Astrocyte of the cerebellum (primary cell): ENCODE measurements at places on chromosomes 6 and 20.

- no peak for DNase-seq
Observed at GRCh38 chr6:51936531-51937290, 150.7 kb downstream of the PKHD1 start.

- no peak for DNase-seq
Observed at GRCh38 chr6:22043284-22043962, 253.4 kb downstream of the PRL start.

DNA sequence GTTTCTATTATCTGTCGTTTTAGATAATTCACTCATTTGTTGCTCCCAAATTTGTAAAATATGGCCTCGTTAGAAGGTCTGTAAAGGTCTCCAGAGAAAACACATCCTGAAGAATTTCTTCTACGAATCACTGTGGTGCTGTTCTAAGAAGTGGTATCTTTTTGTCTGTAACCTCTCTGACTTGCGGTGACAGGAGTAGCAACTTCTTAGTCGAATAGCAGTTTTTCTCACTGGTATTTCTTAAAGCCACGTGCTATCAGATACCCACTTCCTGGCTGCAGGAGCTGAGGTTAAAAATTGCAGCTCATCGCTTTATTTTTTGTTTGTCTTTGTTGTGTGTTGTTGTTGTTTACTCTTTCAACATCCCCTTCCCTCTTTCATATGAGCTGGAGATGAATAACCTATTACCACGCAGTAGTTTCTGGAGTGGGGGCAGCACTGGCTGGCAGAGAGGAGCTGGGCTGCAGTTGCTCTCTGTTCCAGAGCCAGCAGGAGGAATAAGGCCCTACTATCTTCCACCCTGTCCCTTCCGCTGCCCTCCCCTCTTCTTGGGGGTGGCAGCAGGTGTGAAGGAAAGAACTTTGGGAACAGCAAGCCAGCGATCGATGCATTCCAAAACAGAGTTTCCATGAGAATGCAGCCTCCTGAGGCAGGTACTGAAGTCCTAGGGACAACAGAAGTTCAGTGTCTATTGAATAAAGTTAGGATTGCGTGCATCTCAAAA lies 64.7 kb downstream of the C6orf118 start:
- DNase-seq, result no peak

DNA sequence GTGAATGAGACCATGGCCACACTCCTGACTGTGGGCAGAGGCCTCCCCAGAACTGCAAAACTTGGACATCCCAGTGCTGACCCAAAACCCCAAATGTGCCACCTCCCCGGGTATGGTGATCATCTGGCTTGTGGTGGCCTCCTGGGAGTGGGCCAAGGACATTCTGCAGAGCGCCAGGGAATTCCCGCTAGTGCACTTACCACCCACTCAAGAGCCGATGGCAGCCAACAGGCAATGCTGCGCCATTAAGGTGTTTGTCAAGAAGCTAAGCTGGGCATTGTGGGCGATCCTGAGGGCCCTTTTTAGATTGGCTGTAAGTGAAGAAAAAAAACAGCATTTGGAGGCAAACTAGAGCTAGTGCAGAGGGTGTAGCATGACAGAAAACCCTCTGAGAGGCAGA lies 9.4 kb downstream of the MMP24 start:
- DNase-seq, result no peak

DNA sequence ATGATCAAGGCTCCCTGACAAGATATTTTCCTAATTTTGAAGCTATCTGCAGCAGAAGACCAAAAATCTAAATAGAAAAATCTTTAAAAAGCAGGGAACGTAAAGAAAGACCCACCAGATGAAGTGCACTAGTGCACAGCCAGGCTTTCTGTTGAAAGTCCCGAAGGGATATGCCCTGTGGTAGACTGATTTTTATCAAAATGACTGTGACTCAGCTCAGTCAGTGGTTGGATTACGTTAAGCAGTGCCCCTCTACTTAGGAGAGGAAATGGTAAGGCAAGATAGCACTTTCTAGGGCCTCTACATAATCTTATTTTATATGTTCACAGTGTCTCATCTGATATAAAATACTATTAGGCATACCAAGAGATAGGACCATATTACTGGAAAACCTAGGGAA lies 123.4 kb upstream of the RAB32 start:
- no peak for DNase-seq

- DNase-seq, result no peak
Observed at GRCh38 chr6:105452924-105453756, 50.3 kb upstream of the PREP start.

DNA sequence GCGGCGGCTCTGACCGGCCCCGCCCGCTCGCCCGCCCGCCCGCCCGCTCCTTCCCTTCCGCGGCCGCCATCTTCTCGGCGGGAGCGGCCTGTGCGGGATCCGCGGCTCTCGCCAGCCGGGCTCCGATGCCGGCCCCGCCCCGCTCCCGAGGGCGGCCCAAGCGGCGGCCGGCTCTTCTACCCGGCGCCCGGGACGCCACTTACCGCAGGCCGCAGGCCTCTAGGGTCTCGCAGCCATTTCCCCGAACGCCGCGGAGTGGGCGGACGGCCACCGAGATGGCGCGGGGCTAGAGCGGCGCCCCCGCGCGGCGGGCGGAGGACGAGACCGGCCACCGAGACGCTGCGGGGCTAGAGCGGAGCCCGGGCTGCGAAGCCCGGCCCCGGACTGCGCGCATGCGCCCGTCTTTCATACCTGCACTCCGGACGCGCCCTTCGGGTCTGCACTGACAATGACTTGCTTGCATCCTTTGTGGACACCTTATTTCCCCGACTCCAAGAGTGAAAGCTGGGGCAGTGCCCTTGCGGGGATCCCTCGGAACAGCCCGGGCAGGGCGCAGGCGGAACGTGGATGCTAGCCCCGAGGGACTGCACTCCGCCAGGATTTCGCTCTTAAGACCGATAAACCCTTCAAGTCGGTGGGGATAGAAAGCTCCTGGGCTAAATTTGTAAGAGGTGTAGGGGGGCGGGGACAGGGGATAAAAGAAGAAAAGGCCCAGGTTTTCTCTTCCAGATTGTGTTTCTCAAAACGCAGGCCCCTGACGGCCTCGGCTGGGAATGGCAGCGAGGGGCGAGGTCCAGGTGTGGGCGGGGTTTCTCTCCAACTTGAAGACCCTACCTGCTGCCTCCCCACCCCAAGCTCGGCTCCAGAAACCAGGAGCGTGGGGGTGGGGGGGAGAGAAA lies at the start of gene DIDO1:
TSS of gene DIDO1 (minus strand) at position 277 of the 899 bp plus-strand sequence.
- peak; percentile 38 for DNase-seq

- DNase-seq, result no peak
Observed at GRCh38 chr6:132768051-132768517, 10.4 kb upstream of the VNN2 start.

DNA sequence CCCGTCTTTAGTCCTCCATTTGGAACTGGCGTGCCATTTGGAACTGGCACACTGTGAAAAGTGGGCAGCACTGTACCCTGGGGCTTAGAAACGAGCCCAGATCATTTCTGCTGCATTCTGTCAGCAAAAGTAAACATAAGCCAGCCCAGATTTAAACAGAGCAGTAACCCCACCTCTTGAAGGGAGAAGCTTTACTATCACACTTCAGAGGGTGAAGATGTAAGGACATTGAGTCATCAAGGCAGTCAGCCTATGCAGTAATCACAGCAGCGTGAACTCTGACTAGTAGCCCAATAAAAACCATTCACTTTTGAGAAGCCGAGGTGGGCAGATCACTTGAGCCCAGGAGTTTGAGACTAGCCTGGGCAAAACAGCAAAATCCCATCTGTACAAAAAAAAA lies 216.9 kb downstream of the EYA2 start:
- DNase-seq, result no peak

DNA sequence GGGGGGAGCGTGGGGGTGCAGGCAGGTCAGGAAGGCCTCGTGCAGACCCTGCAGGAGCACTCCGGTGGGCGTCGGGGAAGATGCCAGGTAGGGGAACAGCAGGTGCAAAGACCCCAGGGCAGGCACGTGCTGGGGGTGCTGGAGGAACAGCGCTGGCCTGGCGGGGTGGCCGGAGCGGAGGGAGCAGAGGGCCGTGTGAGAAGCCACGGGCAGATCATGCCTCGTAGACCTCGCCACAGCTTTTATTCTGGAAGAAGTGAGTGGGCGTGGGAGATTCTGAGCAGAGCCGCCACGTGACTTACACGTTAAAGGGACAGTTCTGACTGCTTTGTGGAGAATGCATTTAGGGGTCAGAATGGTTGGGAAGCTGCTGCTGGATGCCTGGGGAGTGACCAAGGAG lies 9.3 kb downstream of the NTSR1 start:
- no peak for DNase-seq

DNA sequence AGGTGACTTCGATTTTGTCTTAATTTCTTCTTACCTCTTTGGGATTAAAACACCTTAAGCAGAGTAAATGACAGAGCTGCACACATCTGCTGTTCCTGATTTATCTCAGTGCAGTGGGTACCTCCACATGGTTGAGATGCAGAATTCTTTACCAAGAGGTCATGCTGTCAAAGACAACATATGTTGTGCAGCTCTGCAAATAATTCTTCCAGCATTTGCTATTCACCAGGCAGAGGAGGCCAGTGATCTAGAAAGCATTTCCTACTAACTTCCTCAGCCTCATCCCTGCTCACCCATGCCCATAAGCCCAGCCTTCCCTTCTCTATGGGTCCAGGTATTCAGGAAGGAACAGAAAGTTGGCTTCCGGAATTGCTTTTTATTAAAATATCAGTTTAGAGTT lies 109.3 kb downstream of the THBS2 start:
- DNase-seq, result no peak

DNA sequence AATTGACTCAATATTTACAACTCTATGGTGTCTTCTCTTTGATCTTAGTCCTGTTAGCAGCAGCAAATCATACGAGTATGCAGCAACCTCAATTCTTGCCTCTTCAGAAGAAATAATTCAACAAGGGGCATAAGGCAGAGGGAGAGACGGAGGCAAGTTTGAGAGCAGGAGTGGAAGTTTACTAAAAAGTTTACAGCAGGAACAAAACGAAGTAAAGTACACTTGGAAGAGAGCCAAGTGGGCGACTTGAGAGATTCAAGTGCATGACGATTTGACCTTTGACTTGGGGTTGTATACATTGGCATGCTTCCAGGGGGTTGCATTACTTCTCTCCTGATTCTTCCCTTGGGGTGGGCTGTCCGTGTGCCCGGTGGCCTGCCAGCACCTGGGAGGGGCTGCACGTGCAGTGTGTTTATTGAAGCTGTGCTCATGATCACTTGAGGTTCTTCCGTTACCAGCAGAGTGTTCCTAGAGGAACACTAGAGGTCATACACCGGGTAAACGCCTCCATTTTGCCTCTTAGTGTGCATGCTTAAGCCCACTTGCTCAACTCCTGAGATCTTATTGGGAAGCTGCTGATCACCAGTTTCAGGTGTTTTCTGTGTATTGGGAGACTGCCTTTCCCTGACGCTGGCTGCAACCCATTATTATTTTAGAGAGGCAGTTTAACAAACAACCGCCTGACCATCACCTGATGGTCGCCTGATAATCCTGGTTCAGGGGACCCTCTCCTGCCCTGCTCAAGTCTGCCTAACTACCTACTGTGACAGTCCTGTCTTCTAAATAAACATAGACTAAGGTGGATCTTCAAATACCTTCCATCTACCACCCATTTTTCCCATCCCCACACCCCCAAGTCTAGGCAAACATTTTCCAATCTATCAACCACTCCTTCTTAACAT lies 172.4 kb upstream of the MYLIP start:
- DNase-seq, result no peak

- no peak for DNase-seq
Observed at GRCh38 chr6:99604166-99605073, 2.2 kb upstream of the PRDM13 start.

GRCh38 chr6:44243345-44243744 lies 3.6 kb upstream of the HSP90AB1 start:
- no peak for DNase-seq

- no peak for DNase-seq
Observed at GRCh38 chr6:145279993-145280392, 455.3 kb downstream of the EPM2A start.

DNA sequence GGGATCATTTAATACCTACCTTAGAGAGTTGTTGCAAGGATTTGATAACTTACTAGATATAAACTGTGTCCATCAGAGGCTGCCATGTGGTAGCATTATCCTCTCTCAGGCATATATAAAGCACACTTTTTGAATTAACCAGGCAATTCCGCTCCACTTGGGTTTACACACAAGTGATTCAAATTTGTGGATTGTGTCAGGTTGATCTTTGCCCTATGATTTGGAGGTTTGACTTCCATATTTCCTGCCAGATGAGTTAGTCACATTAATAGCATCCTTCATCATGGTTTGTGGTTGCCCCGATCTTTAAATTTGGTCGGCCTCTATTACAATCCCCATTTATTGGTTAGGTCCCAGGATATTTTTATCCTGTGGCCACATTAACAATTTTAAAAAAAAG lies 44.8 kb upstream of the CTAGE9 start:
- peak; percentile 90 for DNase-seq

DNA sequence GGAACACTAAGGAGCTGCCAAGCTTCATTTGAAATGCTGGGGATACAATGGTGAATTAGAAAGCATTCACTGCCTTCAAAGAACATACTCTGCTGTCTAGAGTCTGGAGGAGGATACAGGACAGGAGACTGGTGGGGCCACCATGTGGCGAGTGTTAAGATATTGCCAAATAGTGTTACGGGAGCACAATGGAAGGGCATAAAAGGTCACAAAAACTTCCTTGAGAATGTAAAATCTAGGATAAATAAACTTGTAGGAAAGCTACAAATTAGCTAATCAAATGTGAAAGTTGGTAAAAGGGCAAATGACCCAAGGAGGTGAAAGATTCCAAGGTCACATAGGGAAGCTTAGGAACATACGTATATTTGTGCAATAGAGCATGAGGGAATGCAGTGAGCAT lies 271.7 kb downstream of the RFPL4B start:
- DNase-seq, result no peak

- peak; percentile 91 for DNase-seq
Observed at GRCh38 chr6:136077834-136078576, 172.1 kb downstream of the MTFR2 start.

- no peak for DNase-seq
Observed at GRCh38 chr6:6587696-6588063, 840 bp upstream of the LY86 start.

GRCh38 chr6:145689529-145689928 lies 45.8 kb downstream of the EPM2A start:
- DNase-seq, result no peak

GRCh38 chr6:131628726-131629125 lies 684 bp upstream of the MED23 start:
- DNase-seq, result no peak

GRCh38 chr6:128507337-128508310 lies 12.8 kb downstream of the PTPRK start:
- no peak for DNase-seq

- DNase-seq, result no peak
Observed at GRCh38 chr6:157221049-157221816, 102.1 kb downstream of the TMEM242 start.

- DNase-seq, result no peak
Observed at GRCh38 chr20:47247972-47248371, 108.5 kb downstream of the ZMYND8 start.

- peak; percentile 6 for DNase-seq
Observed at GRCh38 chr6:85747666-85748065, 105.0 kb upstream of the SYNCRIP start.

- no peak for DNase-seq
Observed at GRCh38 chr6:170281331-170282292, 9.3 kb downstream of the DLL1 start.

GRCh38 chr6:69881322-69882151 lies 15.2 kb downstream of the COL19A1 start:
- DNase-seq, result no peak

- DNase-seq, result no peak
Observed at GRCh38 chr6:141024526-141024925, 1108.2 kb upstream of the GJE1 start.

GRCh38 chr6:111766201-111766857 lies 106.9 kb downstream of the FYN start:
- DNase-seq, result no peak

- DNase-seq, result no peak
Observed at GRCh38 chr6:97572943-97573342, 289.9 kb upstream of the MMS22L start.

- DNase-seq, result no peak
Observed at GRCh38 chr20:4592316-4593148, 129.2 kb upstream of the PRND start.
